Stimulated activated CD4-positive, alpha-beta T cell treated with anti-CD3 and anti-CD28 coated beads, Interleukin-1b, Interleukin-23, amount 100 ng/mL, for 1 hour (primary cell): ENCODE measurements at places on chromosomes 5 and 9.

DNA sequence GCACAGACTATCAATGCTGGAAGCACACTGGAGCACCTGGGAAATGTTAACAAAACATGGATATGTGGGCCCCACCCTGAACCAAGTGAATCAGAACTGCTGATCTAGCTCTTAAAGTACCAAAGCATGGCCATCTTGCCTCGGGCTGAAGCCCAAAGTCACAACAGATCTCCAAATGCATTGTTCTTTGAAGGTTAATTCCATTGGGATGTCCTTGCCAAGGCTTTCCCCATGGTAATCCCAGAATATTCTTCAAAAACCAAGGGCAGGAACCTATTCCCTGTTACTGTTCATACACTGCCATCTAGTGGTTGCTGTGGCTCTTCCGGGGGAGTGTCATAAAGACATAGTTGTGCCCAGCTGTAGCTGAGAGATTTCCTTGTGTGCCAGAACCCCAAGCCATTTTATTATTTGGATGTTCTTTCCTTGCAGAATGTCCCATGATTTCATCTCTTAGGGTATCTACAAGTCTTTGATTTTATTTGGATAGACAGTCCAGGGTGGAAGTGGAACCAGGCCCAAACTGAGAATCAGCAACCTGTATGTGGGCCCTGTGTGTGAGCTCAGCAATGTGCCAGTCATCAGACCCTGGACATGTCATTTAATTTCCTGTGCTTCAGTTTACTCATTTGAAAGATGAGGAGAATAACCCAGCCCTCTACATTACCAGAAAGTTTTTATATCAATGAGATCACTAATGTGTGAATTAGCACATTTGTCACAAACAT, 290.0 kb downstream of the ACTL7B start:
- no peak for DNase-seq

GRCh38 chr9:121609822-121610637, 41.4 kb upstream of the DAB2IP start:
- no peak for DNase-seq

DNA sequence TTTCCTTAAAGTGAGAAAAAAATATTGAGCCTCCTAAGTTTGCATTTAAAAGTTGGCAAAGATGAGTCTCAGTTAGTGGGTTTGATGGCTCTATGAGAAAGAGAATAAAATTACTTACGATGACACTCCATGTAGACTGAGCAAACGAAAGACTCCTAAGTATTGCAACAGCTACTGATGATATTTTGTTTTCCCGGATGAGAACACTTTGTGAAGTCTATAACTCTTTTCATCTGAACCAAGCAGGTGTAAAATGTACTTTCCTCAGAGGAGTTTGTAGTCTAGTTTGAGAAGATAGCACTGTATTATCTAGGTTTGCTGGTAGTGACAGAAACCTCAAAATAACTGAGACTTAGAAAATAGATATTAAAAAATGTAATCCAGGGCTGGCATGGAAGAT, 1.7 kb upstream of the ITK start:
- no peak for DNase-seq

DNA sequence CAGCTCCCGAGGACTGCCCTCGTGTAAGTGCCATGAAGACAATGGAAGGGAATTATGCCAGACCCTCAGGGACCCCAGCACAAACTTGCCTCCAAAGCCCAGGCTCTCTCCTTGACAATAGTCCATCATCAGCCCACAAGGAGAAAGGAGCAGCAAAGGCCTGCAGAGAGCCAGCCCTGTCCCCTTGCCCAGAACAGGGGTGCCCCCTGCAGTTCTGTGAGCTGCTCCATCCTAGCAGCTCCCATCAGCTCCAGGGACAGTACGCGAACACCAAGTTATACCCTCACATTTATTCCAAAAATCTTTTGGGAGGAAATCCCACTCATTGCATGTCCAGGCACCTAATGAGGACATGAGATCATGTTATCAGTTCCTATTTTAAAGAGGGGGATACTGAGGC, 11.1 kb downstream of the BARX1 start:
- DNase-seq: no peak

DNA sequence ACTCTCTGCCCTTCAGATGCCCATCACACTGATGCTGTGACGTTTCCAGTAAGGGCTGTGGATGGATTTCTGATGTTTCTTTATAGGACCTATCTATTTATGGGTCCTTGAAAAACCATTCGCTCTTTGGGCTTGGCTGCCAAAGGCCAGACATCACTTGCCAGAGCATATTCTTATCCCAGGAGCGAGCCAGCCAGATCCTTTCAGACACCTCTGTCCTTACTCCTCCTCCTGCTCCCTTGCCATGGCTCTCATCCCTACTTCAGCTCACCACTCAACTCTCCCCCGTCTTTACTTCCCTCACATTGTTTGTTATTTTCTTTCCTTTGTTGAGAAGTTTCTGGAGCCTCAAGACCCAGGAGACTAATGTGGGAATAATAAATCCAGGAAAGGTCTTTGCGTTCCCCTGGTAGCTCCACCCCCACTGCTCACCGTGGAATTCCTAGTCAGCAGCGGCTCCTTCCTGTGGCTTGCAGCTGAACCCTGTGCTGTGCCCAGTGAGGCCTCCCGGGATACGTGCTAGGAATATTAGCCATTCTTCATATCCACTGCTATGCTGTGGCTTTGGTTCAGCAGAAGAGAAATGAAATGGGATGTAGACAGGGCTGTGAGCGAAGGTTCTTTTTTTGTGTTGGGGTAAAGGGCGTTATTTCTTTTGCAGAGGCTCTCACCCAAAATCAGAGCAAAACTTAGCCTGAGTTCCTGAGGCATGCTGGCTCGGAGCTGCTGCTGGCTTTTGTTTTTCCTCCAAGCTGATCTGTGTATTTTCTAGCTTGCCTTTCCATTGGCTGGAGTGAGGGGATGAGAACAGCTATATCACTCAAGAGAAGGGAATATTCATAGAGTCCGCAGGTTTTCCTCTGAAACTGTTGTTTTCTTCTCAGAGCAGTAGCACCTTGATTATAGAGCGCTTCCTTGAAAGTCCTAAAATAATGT, 171.1 kb downstream of the SAXO1 start:
- DNase-seq: no peak

DNA sequence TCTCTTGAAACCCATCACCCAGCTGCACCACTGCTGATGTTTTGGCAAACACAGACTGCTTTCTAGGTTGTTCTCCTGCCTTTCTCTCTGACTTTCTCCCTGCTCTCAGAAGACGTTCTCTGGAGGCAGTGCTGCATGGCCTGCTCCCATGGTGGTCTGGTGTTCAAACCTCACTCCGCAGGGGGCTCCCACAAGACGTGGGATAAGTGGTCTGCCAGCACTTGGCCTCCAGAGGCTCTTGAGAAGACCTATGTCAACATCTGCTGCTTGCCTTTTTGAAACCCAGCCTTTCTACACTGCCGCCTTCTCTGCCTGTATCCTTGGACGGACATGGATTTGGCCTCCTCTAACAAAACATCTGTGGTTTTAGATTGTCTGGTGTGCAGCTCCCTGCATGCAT, 16.6 kb downstream of the USP20 start:
- no peak for DNase-seq

DNA sequence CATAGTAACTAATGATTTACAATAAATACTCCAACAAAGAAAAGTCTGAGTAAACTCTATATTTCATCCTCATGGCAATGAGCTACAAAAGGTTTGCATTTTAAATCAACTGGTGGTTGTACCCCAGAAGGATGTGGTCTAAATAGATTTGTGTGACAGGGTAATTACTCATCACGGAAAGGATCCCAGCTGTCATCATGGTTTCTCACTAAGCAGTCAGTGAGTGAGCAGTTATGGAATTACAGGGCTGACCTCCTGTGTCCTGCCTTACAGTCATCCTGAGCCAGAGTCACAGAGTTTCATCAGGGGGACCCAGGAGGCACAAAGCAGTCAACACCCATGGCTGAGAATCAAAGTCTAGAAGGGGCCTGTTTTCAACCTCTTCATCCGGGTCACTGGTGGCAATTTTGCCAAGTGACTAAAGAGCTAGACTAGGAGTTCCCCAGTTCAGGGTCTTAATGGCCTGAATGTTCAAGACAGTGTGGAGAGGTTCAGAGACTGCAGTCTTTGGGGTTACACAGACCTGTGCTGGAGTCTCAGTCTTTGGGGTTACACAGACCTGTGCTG, 210.7 kb upstream of the SLC24A2 start:
- DNase-seq: no peak
